ENCODE measurements at places on chromosomes 1 and 21.
A peak's percentile ranks its signal among the peaks of the same experiment; 100 is the strongest.

- peak; percentile 49 for DNase-seq
Measured at GRCh38 chr1:30759718-30760281, 2.2 kb upstream of the LAPTM5 start.

- DNase-seq, result no peak
Measured at GRCh38 chr1:84363019-84363418, 35.3 kb upstream of the DNASE2B start.

DNA sequence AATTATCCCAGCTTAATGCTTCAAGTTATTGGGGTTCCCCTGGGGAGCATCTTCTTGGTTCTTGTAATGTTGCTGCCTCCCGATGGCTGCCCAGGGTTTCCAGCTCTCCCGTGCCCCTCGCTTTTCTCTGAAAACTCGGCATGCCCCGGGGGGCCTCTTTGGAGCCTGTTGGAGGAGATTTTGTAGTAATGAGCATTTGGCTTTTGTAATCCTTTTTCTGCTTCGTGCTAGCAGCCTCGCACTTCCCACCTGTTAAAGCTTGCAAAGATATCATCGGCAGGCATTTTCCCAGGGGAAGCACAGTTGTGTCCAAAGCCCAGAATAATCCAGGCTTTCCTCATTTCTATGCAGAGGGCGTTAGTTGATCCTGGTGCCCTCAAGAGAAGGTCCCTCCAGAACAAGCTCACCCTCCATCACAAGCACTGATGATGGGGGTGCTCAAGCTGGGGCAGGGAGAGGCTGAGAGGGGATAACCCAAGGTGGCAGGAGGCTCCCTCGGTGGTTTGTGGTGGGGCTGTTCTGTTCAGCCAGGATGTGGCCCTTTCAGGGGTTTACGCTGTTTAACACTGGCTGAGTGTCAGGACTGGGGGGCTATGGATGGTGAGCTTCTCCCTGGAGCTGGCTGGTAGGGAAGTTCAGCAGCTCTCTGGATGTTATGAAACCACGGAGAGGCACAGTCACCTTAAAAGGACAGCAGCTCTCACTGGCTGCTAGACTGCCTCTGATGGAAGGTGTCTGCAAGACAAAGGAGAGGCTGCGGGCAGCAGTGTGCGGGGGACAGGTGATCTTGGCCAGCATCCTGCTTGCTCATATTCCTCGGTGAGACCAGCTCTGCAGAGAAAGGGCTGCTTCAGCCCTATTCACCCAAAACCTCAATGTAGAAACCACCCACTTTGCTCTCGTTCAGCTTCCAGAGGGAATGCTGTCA is 477.1 kb upstream of the VAMP3 start:
- no peak for DNase-seq

DNA sequence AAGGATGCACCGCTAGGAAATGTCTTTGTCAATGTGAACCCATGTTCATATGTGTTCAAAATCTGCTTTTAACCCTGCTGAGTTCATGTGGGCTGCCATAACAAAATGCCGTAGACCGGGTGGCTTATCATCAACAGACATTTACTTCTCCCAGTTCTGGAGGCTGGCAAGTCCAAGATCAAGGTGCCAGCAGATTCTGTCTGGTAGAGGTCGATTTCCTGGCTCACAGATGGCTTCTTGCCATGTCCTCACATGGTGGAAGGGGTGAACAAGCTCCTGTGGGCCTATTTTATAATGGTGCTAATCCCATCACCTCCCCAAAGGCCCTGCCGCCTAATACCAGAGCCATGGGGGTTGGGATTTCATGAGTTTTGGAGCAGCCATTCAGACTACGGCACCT is 4.6 kb upstream of the CDCP2 start:
- DNase-seq, result no peak

- DNase-seq, result no peak
Measured at GRCh38 chr1:150528196-150528595, 12.6 kb downstream of the FALEC start.

GRCh38 chr1:99361406-99361805 is 97.1 kb downstream of the PLPPR4 start:
- no peak for DNase-seq

DNA sequence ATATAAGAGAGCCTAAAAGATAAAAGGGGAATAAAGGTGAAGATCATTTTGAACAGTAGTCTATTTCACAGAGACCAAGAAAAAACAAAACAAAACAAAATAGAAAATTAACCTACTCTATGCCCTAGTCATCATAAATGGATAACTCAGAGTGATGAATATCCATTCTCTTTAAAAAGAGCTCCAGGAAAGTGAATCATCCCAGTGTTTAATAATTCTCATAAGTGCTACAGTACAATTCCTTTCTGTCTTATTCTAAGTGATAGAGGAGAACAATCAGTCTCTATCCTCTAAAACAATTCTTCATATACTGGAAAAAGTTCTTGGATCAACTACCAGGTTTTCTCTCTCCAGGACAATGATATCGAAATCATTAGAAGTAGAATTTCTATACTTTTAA is 45.8 kb downstream of the GDAP2 start:
- DNase-seq, result no peak

- no peak for DNase-seq
Measured at GRCh38 chr1:187445066-187445465, 616.3 kb downstream of the PLA2G4A start.

DNA sequence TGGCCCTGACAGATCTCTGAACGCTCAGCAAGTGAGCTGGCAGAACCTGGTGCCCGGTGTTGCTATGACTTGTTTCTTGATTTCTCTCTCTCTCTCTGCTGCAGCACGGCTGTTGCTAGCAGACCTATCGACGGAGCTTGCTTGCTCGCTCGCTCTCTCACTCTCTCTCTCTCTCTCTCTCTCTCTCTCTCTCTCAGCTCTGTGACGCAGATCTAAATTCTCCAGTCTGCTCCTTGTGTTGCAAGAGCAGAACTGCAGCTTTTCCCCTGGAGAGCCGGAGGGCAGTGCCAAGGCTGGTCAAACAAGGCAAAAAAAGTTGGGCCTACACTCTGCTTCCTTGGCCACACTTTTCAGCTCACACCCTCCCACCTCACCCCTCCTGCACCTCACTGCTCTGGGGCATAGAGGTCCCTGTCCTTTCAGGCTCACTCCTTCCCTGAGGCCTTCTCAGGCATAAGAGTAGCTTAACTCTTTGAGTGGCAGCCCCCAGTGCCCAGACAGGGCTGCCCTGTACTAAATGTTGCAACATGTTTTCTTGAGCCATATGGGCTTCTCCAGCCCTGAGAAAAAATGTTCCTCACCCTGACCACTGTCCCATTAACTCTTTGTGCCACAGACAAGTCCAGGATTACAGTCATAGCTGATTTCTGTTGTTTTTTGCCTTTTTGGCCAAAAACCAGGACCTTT is 72.2 kb downstream of the CD46 start:
- DNase-seq, result peak; percentile 75

DNA sequence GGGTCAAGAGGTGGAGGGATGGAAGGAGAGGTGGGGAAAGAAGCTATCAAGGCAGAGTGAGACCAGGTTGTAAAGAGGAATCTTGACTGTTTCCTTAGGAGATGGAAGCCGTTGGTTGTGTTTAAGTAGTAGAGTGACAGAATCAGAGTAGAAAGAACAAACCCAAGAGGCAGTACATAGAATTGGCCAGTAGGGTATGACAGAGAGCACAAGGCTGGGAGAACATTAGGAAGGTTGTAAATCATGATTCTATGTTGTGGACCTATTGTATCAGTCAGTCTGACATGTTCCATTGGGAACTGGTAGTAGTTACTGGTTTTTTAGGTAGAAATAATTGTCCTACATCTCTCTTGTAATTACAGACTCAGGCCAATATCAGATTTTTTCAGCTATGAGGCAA is 486.9 kb upstream of the USP24 start:
- DNase-seq, result no peak

DNA sequence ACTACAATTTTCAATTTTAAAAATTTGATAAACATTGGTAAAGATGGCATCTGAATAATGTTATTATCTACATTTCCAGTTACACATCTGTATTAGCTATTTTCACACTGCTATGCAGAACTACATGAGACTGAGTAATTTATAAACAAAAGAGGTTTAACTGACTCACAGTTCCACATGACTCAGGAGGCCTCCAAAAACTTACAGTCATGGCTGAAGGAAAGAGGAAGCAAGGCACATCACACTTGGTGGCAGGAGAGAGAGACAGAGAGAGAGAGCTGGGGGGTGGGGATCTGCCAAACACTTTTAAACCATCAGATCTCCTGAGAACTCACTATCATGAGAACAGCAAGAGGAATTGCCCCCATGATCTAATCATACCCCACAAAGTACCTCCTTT is 850.0 kb downstream of the LTN1 start:
- DNase-seq, result no peak

GRCh38 chr1:21323091-21323490 is 32.8 kb upstream of the ECE1 start:
- no peak for DNase-seq

DNA sequence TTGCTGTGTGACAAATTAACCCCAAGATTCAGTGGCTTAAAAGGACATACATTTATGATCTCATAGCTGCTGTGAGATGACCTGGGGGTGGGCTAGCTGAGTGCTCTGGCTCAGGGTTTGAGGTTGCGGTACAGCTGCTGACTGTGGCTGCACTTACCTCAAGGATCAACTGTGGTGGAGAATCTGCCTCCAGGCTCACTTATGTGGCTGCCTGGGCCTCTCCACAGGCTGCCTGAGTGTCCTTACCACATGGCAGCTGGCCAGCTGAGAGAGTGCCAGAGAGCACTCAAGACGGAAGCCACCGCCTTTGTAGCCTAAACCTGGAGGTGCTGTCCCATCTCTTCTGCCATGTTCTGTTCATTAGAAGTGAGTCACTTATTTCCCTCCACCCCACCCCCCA is 5.7 kb downstream of the LRRC71 start:
- no peak for DNase-seq

- DNase-seq, result no peak
Measured at GRCh38 chr1:187474336-187474735, 645.6 kb downstream of the PLA2G4A start.

GRCh38 chr1:156285437-156285836 is 1.3 kb downstream of the TMEM79 start:
- no peak for DNase-seq

GRCh38 chr1:15618655-15619525 is 1.6 kb downstream of the DDI2 start:
- DNase-seq, result no peak

DNA sequence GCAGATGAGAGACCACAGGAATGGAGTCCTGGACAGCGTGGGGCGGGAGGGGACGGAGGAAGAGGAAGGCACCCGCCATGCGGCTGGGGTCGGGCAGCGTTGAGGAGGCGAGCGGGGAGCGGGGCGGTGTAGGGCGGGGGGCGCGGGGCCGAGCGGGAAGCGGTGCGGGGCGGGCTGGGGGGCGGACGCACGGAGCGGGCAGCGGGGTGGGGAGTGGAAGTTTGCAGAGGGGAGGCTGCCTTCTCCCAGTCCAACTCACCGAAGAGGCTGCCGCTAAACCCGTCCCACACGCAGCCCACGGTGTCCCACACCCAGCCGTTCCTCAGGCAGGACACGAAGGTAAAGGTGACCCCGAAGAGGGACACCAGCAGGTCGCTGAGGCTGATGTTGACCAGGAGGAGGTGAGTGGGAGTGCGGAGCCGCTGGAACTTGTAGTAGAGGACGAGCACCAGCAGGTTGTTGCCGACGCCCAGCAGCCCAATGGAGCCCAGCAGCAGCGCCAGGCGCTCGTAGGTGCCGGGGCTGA is 483 bp downstream of the CHML start:
- peak; percentile 22 for DNase-seq

DNA sequence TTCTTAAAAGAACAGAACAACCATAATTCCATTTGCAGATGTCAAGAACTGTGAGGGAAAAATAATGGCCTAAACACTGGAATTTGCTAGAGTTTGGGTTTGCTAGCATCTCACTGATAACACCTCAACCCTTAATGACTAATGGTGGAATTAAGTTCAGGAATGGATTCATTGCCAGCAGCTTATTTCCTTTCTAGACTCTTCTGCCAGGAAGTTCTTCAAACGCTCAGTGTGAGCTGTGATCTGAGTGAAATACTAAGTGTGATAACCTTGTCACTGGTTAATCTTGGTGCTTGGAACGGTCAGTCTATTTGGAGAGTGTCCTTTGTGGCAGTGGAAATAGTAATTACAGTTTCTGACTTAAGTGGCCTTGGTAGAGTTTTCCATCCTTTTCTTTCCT is 21.6 kb upstream of the PLEKHM2 start:
- DNase-seq, result no peak

DNA sequence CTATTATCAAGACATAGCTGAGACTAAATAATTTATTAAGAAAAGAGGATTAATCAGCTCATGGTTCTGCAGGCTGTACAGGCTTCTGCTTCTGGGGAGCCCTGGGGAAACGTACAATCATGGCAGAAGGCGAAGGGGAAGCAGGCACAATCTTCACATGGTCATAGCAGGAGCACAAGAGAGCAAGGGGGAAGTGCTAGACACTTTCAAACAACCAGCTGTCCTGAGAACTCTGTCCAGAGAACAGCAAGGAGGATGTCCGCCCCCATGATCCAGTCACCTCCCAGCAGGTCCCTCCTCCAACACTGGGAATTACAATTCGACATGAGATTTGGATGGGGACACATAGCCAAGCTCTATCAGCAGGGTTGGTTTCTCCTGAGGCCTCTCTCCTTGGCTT is 10.3 kb upstream of the SLC45A1 start:
- no peak for DNase-seq

DNA sequence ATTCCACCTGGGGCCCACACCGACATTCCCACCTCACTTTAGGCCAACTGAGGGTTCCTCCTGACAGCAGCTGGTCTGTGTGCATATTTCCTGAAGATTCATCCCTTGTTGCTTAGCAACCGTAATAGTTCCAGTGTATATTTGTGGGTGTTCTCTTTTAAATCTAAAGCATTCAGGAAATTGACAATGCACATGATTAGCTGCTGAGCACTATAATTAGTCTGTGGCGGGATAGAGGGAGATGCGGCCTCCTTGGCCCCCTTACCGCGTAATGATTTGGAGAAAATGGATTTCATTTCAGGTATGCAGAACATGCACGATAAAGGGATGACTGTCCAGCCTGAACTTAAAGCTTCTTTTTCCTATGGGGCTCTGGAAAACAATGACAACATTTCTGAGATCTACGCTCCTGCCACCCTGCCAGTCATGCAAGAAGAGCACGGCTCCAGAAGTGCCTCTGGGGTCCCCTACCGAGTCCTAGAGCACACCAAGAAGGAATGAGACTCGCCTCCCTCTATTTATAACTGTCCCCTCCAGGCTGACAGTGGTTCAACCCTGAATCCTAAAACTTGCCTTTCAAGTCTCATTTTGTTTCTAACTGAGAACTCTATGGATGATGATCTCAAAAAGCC is 33.8 kb upstream of the RCAN3 start:
- DNase-seq, result no peak

- peak; percentile 27 for DNase-seq
Measured at GRCh38 chr1:93042187-93043056, 36.7 kb upstream of the MTF2 start.

- DNase-seq, result no peak
Measured at GRCh38 chr1:186636786-186637185, 43.4 kb downstream of the PTGS2 start.

- DNase-seq, result peak; percentile 88
Measured at GRCh38 chr1:12208764-12209494, 20.9 kb upstream of the VPS13D start.
